Psoas muscle (tissue), 8 donors: ENCODE measurements at places on chromosomes 12 and 14. TPM values are rescaled to one million over a fixed set of nuclear protein-coding genes. Genes with fewer than 3 reads are reported as not detected.

- no peak overlapping the region for H3K27ac ChIP-seq
- no peaks in the 10 kb centered on the region for H3K27me3 ChIP-seq
- no peaks in the 10 kb centered on the region for H3K4me1 ChIP-seq
- no peak for DNase-seq
- no peak overlapping the region for H3K4me3 ChIP-seq
Observed at GRCh38 chr12:121620333-121620891, 5.9 kb upstream of the ORAI1 start.

The A2M gene
- 98.2 TPM for total RNA-seq

DNA sequence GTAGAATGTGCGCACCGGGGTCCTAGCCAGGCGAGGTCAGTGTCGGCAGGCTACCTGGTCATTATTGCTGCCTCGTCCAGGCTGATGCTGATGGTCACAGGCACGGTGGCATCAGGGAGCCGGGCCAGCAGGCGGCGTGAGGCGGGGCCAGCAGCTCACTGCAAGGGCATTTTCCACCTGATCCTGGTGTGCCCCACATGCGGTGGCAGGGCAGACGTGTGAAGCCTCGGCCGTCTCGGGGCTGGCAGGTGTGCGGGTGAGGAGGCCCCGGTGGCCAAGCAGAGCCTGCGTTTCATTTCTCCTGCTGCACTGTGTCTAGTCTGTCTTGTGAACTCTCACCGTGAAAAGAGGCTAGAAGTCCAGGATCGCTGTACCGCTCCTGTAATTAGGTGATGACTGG, 12.0 kb upstream of the AMN start:
- H3K36me3 ChIP-seq: no peaks in the 10 kb centered on the region
- no peaks in the 10 kb centered on the region for H3K4me1 ChIP-seq
- peak; percentile 43 for DNase-seq
- H3K27ac ChIP-seq: no peak overlapping the region

GRCh38 chr12:26651566-26652188, 181.3 kb downstream of the ITPR2 start:
- H3K27ac ChIP-seq: no peak overlapping the region
- H3K36me3 ChIP-seq: peaks cover 28% of the 10 kb centered on the region
- no peak overlapping the region for H3K4me3 ChIP-seq

GRCh38 chr12:92640691-92641090, 62.1 kb upstream of the PLEKHG7 start:
- no peaks in the 10 kb centered on the region for H3K27me3 ChIP-seq
- no peak overlapping the region for H3K4me3 ChIP-seq
- no peak for DNase-seq
- H3K4me1 ChIP-seq: no peaks in the 10 kb centered on the region
- H3K27ac ChIP-seq: no peak overlapping the region

DNA sequence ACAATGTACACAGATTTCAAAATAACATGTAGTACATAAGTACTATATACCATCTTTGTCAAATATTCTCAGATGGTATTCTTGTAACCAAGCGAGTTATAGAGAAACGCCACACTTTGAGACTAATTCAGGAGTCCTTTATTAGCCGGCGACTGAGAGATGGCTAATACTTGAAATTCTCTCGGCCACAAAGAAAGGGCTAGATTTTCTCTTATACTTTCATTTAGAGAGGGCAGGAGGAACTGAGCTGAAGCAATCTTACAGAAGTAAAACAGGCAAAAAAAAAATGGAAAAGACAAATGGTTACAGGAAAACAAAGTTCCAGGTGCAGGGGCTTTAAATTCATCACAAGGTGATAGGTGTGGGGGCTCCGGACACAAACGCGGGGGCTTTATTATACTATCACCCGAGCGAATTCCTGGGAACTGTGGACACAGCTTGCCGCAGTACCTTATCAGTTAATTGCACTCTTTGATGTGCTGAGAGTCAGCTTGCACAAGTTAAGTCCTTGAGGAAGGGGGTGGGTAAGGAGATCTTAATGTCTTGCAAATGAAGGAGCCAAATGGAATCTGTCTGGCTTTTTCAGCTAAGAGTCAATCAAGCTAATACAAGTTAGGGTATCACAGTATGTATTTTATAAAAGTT, 382.3 kb downstream of the KCNH5 start:
- H3K4me1 ChIP-seq: no peaks in the 10 kb centered on the region
- H3K36me3 ChIP-seq: no peaks in the 10 kb centered on the region
- no peak overlapping the region for H3K4me3 ChIP-seq
- no peak overlapping the region for H3K27ac ChIP-seq

DNA sequence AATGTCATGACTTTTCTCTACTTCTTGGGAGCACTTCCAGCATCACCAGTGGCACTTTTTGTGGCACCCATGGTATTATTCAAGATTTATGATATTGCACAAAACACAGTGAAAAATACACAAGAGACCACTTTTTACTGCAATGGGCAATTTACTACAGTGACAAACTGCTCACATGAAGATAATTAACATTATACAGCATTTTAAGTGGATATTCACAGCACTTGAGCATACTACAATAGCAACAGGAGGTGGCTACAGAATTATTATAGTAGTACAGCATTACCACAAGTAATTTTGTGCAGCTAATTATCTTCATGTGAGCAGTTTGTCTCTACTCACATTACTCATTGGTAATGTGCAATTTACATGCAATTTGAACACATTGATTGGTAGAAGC, 18.3 kb downstream of the IL26 start:
- DNase-seq: no peak
- H3K27me3 ChIP-seq: no peaks in the 10 kb centered on the region
- H3K4me1 ChIP-seq: no peaks in the 10 kb centered on the region
- no peak overlapping the region for H3K27ac ChIP-seq
- H3K36me3 ChIP-seq: no peaks in the 10 kb centered on the region

- H3K4me3 ChIP-seq: no peak overlapping the region
- H3K36me3 ChIP-seq: no peaks in the 10 kb centered on the region
- DNase-seq: no peak
- peaks cover 9% of the 10 kb centered on the region for H3K4me1 ChIP-seq
Observed at GRCh38 chr12:10369557-10370415, 20.1 kb downstream of the KLRK1 start.

GRCh38 chr14:51333901-51334521, 94.0 kb downstream of the TMX1 start:
- no peaks in the 10 kb centered on the region for H3K27me3 ChIP-seq
- no peak overlapping the region for H3K4me3 ChIP-seq
- H3K27ac ChIP-seq: no peak overlapping the region

DNA sequence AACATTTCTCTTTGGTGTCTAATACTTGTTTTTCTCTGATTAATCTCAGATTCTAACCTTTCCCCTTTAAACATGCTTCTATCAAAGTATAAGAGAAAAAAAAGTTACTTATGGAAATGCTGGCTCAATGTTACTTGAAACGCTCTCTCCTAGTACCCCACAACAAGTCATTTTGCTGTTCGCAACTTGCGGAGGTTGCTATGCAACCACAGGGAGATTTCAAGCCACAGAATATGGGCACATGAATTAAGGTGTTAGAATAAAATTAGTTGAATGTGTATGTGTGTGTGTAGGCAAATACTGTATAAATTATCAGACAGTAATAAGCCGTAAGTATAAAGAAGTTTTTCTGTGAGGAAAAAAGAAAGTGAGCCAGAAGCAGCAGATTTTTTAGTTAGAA, 80.6 kb downstream of the CCDC59 start:
- H3K27ac ChIP-seq: no peak overlapping the region
- DNase-seq: no peak
- no peaks in the 10 kb centered on the region for H3K36me3 ChIP-seq
- H3K27me3 ChIP-seq: no peaks in the 10 kb centered on the region
- no peak overlapping the region for H3K4me3 ChIP-seq

The NUMB gene
- 26.4 TPM for total RNA-seq

The PIWIL1 gene
- total RNA-seq: not detected

- no peaks in the 10 kb centered on the region for H3K4me1 ChIP-seq
- H3K27ac ChIP-seq: no peak overlapping the region
- DNase-seq: peak; percentile 3
- H3K27me3 ChIP-seq: no peaks in the 10 kb centered on the region
Observed at GRCh38 chr12:34400986-34401658, 378.8 kb downstream of the ALG10 start.

- H3K4me1 ChIP-seq: no peaks in the 10 kb centered on the region
- no peak for DNase-seq
- no peak overlapping the region for H3K4me3 ChIP-seq
- H3K27me3 ChIP-seq: no peaks in the 10 kb centered on the region
- no peaks in the 10 kb centered on the region for H3K36me3 ChIP-seq
- no peak overlapping the region for H3K27ac ChIP-seq
Observed at GRCh38 chr14:79356040-79356439, 855.3 kb downstream of the DIO2 start.

GRCh38 chr14:22882529-22883172, 371 bp upstream of the REM2 start:
- no peak overlapping the region for H3K4me3 ChIP-seq
- no peak for DNase-seq
- H3K36me3 ChIP-seq: peaks cover 16% of the 10 kb centered on the region
- H3K27ac ChIP-seq: no peak overlapping the region

GRCh38 chr12:103441437-103442181, 54.2 kb downstream of the C12orf42 start:
- H3K27ac ChIP-seq: no peak overlapping the region
- no peaks in the 10 kb centered on the region for H3K36me3 ChIP-seq
- no peaks in the 10 kb centered on the region for H3K27me3 ChIP-seq
- DNase-seq: no peak
- no peak overlapping the region for H3K4me3 ChIP-seq

DNA sequence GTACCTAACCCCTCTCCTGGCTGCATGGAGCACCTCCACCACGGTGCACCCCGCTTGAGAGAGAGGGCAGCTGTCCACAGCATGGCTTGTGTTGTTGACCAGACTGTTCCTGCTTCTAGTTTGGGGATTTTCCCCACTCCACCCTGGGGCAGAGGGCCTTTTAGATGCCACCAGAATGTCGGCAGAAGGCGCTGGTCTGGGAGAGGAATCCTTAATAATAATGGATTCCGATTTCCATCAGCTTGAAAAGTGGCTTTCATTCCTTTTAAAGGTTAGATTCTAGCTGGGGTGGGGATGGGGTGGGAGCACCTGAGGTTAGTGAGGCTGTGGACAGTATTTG, 1.8 kb downstream of the ESRRB start:
- H3K36me3 ChIP-seq: no peaks in the 10 kb centered on the region
- H3K27ac ChIP-seq: no peak overlapping the region

GRCh38 chr12:63989301-63989845, 144.9 kb downstream of the SRGAP1 start:
- no peaks in the 10 kb centered on the region for H3K36me3 ChIP-seq
- no peak for DNase-seq
- no peaks in the 10 kb centered on the region for H3K4me1 ChIP-seq
- H3K4me3 ChIP-seq: no peak overlapping the region
- no peak overlapping the region for H3K27ac ChIP-seq
- no peaks in the 10 kb centered on the region for H3K27me3 ChIP-seq

The SOAT2 gene
- not detected for total RNA-seq

The HOXC11 gene
- total RNA-seq: 0.82 TPM

The HRK gene
- not detected for total RNA-seq

DNA sequence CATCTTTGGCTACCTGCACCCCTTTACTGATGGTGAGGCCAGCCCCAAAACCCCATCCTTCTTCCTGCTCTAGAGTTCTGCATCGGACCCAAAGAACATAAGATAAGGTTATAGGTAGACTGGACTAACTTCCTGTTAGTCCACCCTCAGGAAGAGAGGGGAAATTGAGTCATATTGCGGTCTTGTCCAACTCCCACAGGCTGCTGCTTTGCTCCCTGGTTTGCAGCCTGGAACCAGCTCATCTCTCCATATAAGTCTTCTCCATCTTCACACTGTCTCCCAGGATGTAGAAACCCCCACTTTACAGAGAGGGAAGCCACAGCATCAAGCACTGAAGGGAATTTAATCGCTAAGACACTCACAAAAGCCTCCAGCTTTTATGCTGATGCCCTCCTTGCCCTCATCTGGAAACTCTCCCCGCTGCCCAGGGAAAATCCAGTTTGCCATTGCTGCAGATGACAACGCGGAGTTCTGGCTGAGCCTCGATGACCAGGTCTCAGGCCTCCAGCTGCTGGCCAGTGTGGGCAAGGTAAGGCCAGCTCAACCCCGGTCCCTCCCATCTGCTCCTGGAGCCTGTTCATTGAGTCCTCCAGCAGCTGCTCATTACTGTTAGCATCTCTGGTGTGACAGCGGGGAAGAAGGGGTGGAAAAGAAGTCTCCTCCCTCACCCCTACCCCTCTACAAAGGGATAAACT, 85.3 kb downstream of the B4GALNT3 start:
- H3K27me3 ChIP-seq: peaks cover 4% of the 10 kb centered on the region
- H3K4me1 ChIP-seq: peaks cover 3% of the 10 kb centered on the region
- no peak overlapping the region for H3K27ac ChIP-seq
- H3K36me3 ChIP-seq: no peaks in the 10 kb centered on the region
- no peak for DNase-seq

DNA sequence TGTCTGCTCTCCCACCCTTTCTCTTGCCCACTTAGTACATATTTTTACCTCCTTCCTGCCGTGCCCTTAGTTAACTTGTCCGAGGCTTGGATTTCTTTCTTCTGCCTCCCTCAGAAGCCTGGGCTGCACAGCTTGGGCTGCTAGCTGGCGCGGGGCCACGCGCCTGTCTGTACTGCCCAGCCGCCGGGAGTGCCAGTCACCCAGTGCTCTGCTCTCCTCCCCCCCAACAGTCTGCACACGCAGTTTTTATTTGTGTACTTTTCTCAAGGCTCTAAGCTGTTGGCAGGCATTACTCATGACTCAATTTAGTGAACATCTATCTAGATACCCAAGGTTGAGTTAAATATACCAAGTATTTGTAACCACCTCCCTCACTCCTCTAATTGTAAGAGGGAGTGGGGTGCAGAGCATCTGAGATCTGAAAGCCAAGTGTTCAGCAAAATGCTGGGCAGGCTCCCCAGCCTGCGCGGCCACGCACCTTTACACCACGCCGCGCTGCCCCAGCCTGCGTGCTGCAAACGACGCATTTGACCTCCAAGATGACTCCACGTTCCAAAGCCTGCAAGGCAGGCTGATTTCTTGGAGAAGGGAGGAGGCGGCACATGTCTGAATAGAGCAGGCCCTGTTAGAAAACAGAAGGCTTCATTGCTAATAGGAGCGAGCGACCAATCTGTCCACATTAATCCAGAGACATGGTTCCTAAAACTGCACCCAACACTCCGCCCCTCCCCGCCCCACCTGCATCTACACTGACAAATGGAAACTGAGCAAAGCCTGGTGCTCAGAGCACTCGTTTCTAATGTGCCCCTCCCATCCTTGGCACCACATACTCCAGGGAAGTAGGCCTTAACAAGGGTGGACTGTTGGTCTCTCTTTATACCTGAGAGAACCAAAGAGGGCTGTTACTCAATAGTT, 18.2 kb upstream of the CACNA2D4 start:
- H3K27me3 ChIP-seq: no peaks in the 10 kb centered on the region
- DNase-seq: peak; percentile 67
- peak overlapping the region; percentile 72 for H3K27ac ChIP-seq
- no peaks in the 10 kb centered on the region for H3K36me3 ChIP-seq
- peak overlapping the region; percentile 51 for H3K4me3 ChIP-seq

DNA sequence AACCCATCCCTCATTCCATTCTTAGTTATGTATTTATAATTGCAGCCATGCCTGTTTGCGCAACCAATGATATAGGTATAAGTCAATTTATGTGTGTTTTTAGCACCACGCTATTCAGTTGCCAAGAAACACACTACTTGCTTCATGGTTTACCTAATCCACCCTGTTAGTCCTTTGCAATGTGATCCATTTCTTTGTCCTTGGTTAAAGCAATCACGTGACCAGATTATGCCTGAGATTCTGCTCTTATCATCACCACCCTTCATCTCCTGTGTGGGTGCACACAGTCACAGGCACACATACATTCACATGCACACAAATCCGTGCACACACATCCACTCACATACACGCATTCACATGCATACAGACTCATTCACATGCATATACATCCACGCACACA, 52.3 kb upstream of the KCNA5 start:
- no peaks in the 10 kb centered on the region for H3K36me3 ChIP-seq
- no peaks in the 10 kb centered on the region for H3K4me1 ChIP-seq
- peaks cover 3% of the 10 kb centered on the region for H3K27me3 ChIP-seq
- no peak overlapping the region for H3K4me3 ChIP-seq
- H3K27ac ChIP-seq: no peak overlapping the region
